Activated gamma-delta T cell treated with Interleukin-2 at 50 U/mL for 16 hours (primary cell): ENCODE measurements at places on chromosomes 12 and 14.

- DNase-seq: no peak
These were observed 26.9 kb downstream of the PRKD1 start for GRCh38 chr14:29900609-29901350.

- DNase-seq: no peak
These were observed 12.5 kb upstream of the IRF2BPL start for GRCh38 chr14:77040741-77041653.

DNA sequence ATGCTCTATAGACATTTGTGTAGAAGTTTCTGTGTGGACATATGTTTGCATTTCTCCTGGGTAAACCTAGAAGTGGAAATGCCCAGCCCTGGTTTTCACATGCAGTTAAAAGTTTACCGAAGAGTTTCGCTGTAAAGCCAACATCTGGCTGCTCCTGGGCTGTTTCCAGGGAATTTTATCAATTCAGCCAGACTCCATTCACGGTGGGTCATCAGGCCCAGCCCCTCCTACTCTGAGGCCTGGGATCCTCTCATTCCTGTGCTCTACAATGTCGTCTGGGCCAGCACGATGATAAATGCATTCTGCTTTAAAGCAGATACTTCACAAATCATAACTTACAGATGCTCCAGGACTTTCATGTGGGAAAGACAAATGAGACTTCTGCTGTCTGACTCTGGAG is 7.1 kb downstream of the NUAK1 start:
- no peak for DNase-seq

DNA sequence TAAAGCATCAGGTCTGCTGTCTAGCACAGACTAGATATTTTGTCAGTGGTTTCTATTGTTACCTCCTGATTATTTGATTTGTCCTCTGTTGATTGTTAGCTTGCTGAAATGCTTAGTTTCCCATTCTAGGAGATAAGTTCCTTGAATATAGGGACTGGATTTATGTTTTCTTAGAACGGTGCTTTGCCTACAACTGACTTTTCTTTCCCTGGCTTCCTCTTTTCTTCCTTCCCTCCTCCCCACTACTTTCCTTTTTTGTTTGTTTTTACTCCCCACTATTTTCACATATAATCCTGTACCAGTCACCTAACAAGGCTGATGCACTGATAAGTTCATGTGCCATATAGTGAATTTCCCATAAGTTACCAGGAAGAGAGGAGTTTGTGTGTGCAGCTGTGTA is 58.5 kb upstream of the METAP2 start:
- DNase-seq: no peak

DNA sequence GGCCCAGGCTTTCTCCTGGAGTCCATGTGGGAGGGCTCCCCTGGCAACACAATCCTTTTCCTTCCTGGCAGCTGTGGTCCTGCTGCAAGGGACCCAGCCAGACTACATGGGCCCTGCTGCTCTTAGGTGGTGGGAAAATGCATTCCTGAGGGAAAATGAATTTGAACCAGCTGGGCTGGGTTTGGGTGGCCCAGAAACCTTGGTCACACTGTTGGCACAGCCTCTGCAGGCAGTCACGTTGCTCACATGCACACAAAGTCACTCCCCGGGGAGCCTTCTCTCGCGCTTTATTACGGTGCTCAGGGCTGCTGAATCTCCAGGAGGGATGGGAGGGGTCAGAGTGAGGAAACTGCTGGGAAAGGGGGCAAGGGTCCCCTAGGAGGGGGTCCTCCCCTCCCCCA is 17.2 kb downstream of the PLEKHG3 start:
- no peak for DNase-seq

GRCh38 chr12:48993787-48994186 is 5.4 kb downstream of the DDN start:
- DNase-seq: no peak

DNA sequence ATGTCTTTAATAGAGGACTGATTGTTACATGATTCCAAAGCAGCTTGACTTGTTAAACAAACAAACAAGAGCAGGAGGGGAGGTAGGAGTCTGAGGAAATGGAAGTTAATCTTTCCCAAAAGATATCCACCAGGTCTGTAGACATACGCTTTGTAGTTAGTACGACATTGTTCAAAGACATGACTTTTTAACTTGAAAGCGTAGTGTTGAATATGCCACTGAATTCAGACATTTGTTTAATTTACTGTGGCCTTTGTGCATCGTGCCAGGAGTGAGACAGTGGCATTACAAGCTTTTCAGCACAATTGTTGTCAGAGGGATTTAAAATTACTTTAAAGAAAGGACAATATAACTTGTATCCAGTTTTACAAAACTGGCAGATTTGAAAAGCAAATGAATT is 53.0 kb downstream of the SAV1 start:
- no peak for DNase-seq
